ENCODE measurements at places on chromosomes 2 and 18. TPM values are rescaled to one million over a fixed set of nuclear protein-coding genes. Genes with fewer than 3 reads are reported as not detected.

The ERICH2 gene
- polyA plus RNA-seq, result 3.1 TPM

The RUFY4 gene
- 1.5 TPM for polyA plus RNA-seq

The ARL5A gene
- 23.2 TPM for polyA plus RNA-seq

The TCF4 gene
- 42.4 TPM for polyA plus RNA-seq

The DPP4 gene
- 147 TPM for polyA plus RNA-seq

The BOLL gene
- polyA plus RNA-seq, result not detected

The DYSF gene
- polyA plus RNA-seq, result 0.25 TPM

The GAL3ST2 gene
- polyA plus RNA-seq, result not detected

The FAM110C gene
- polyA plus RNA-seq, result 6.6 TPM

The MOGAT1 gene
- polyA plus RNA-seq, result not detected

The DNAH6 gene
- polyA plus RNA-seq, result 1.0 TPM

DNA sequence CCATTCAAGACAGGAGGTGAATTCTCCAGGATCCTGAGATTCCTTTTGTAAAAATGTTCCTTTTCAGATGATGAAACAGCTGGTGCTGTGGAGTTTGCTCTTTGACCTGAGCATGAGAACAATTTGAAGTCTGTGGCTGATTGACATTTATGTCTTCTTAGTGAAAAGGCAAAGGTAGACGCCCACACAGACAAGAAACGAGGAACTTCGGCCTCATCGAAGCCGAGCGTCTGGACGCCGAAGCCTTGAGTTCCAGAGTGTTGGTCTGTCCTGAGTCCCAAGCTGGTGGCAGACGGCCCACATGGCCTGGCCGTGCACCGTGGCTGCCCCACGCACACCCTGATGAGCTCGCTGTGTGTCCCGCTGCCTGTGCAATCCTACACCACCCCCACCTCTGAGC is 20.7 kb upstream of the SNTG2 start:
- DNase-seq, result peak; percentile 19

- peak; percentile 22 for DNase-seq
These were observed 668 bp downstream of the NFU1 start for GRCh38 chr2:69436596-69436937.

- DNase-seq, result no peak
These were observed 35.7 kb upstream of the FAM117B start for GRCh38 chr2:202599105-202599504.

DNA sequence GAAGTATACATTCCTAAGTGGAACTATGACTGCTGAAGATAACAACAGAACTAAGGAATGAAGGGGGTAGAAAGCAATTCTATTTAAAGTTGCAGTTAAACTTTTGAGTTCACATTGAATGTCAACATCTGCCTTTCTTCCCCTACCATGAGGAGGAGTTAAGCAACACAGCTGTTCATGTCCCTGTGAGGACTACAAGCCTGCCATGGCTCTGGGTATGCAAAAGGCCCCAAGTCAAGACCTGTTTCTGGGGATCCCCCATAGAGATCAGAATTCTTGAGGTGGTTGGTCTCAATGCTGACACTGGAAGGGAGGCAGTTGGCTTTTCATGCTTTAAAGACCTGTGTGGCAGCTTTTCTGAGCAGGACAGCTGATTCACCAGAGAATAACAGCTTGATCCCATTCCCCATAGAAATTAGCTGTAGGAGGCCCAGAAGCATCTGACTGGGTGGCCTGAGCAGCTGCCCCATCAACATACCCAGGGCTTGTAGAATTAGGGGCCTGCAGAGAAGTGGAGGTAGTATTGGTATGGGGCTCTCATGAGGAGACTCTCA is 131.0 kb downstream of the SETBP1 start:
- no peak for DNase-seq

- DNase-seq, result no peak
These were observed 244.6 kb downstream of the NR4A2 start for GRCh38 chr2:156087875-156088274.

GRCh38 chr2:134679745-134680144 is 39.1 kb downstream of the TMEM163 start:
- no peak for DNase-seq

DNA sequence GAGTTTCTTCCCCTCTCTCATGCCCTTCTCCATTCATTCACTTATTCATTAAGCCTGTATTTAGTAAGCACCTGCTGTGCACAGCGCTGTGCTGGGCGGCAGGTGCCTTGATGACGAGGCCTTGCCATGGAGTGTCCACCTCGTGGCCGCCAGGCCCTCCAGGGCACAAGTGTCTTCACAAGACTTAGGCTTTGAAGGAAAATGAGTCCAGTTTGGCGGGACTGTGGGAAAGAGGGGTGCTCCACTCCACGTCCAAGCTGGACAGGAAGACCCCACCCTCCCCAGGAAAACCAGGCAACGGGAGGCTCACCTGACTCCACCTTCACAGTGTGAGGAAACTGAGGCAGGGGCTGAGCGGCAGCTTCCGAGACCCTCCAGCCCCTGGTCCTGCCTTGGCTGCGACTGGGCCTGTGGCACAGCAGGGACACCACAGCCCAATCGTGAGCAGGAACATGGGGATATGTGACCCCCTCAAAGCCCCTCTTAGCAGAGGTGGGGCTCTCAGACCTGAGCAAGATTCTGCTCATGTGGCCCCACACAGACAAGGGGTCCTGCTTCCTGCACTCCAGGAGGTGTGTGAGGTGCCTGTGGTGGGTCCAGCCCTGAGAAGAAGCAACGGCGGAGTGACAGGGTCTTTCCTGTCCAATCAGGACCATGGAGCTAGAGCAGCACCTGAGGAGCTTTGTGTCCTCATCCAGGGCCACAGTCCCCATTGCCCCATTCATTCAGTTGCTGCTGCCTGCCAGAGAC is 110.3 kb upstream of the ODC1 start:
- DNase-seq, result no peak

- no peak for DNase-seq
These were observed 52.5 kb upstream of the ID2 start for GRCh38 chr2:8629402-8629801.

GRCh38 chr2:66390811-66391210 is 44.1 kb upstream of the MEIS1 start:
- DNase-seq, result no peak

DNA sequence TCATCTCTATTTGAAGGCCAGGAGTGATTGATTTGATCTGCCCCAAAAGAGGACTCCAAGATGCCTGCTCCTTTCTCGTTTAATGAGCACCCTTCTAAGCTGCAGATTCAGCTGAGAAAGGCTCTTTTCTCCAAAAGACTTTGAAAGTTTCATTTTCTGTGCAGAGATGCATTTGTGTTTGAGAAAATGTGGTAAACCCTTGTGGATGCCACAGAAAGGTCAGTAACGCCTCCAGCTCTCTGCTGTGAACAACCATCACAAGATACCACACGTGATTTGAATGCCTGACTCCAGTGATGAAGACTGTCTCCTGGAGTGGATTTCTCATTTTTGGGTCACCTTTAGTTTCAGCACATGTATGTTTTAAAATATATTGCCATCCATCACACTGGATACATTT is 35.0 kb upstream of the CCDC85A start:
- no peak for DNase-seq

GRCh38 chr2:126886211-126886915 is 12.3 kb upstream of the TEX51 start:
- DNase-seq, result peak; percentile 85

DNA sequence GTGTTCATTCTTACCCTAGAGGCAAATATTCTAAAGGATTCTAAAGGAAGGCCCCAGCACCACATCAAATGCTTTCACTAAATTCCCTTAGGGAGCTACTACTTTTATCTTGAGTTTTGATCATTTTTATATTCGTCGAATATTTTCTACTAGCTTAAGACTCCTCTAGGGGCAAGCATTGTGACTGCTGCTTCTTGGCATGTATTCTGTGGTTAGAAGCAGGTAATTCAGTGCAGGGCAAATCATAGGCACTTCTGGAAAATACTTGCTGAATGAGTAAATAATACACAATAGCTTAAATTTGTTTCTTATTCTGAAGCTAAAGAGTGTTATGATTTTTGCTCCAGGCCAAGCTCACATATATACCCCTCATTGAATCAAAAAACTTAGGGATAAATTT is 136.4 kb downstream of the LRP2 start:
- DNase-seq, result no peak

DNA sequence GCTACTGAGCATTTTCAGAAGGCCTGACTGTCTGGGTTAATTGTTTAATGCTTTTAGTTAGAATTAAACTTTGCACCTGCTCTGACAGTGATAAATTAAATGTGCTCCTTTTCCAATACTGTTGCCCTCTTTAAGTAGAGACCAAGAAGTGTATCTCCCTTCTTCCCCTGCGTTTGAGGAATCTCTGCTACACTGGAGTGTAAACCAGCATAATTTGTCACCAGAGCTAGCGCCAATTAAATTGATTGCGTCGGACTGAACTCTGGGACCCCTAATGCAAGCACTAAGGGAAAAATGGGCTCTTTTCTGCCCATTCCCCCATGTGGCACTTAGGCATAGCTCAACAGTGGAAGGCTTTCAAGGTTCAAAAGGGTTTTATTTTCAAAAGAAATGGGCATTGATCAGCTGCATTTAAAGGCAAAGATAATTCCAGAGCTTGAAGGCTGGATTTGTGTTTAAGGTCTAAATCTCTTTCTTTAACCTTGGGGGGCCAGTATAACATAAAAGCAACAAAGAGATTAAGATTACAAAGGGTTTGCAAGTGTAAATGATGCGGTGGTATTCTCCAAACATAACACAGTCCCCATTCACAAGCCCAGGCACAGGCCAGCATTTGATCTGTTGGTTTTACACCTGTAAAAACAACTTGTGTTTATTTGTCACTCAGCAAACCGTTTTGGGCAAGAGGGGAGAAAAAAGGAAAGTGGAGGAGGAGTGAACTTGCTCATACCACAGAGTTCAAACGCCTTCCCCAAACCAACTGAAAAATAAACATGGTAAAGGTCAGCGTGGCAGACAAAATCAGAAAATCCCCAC is 427.6 kb downstream of the BCL11A start:
- DNase-seq, result no peak

- no peak for DNase-seq
These were observed 55.0 kb upstream of the CTDP1 start for GRCh38 chr18:79624356-79625170.

DNA sequence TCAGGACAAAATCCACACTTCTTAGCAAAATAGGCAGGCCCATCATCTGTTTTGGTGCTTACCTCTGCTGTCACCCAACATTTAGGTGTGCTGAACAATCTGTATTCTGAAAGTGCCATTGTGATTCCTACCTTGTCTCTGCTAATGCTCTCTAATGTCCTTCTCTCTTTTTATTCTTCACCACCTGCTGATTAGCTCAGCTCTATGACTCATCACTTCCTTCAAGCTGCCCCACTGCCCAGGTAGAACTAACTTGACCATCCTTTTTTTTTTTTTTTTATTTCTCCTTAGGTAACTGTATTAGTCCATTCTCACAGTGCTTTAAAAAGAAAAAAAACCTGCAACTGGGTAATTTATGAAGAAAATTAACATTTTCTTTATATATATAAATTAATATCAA is 478.7 kb upstream of the POU3F3 start:
- DNase-seq, result no peak

- DNase-seq, result no peak
These were observed 70.5 kb upstream of the MYCN start for GRCh38 chr2:15869871-15870270.

GRCh38 chr2:206530727-206531126 is 87.4 kb downstream of the ADAM23 start:
- no peak for DNase-seq

GRCh38 chr2:126824663-126825062 is 74.0 kb upstream of the TEX51 start:
- no peak for DNase-seq

DNA sequence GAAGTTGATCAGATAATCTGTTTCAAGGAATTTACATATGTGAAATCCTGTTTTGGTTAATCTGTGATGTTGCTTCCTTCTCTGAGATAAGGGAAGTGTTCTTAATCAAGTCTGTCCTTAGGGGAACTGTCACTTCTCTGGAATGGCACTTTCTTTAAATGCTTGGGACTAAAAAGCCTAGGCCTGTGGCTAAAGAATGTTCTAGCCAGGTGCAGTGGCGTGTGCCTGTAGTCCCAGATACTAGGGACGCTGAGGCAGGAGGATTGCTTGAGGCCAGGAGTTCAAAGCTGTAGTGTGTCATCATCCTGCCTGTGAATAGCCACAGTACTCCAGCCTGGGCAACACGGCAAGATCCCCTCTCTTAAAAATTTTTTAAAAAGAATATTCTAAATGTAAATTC is 217.6 kb upstream of the SIX3 start:
- DNase-seq, result no peak

DNA sequence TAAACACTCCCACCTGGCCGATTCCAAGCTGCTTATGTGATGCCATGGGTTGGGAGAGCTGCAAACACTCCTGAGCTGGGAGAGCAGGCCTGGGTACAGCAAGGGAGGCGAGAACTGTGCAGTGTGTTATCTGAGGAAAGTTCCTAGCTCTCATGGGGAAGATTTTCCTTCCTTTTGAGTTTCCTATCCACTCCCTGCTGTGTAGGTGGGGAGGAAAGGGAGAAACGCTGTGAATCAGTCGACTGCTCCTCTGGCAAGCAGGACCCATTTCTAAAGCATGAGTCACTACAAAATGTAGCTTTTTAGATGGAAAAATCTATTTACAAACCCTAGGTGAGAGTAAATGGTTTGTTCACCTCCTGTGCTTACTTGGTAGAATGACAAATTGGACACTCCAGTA is 80.4 kb downstream of the SH3RF3 start:
- peak; percentile 32 for DNase-seq

Data from hepatocyte (in vitro differentiated cells).